ENCODE measurements at places on chromosomes 2 and 18.

DNA sequence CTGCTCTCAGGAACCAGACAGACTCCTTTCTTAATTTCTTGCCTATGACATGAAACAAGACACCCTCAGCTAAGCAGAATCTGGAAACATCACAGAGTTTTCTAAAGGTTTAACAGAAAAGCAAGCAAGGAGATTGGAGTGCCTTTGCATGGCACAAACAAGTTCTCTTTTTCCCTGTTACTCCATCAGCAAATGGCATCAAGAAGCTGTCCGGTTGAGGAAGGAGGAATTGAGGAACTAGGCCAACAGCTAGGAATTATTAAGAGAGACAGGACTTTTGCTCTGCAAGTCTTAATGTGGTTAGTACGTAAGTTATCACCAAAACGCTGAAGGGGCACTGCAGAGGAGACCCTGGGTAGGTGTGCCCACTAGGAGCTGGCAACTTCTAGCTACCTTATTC is 53.2 kb downstream of the NEB start:
- DNase-seq, result no peak

- no peak for DNase-seq
Observed at GRCh38 chr2:6782517-6783237, 83.0 kb downstream of the CMPK2 start.

- no peak for DNase-seq
Observed at GRCh38 chr2:18156421-18156820, 278.0 kb downstream of the KCNS3 start.

DNA sequence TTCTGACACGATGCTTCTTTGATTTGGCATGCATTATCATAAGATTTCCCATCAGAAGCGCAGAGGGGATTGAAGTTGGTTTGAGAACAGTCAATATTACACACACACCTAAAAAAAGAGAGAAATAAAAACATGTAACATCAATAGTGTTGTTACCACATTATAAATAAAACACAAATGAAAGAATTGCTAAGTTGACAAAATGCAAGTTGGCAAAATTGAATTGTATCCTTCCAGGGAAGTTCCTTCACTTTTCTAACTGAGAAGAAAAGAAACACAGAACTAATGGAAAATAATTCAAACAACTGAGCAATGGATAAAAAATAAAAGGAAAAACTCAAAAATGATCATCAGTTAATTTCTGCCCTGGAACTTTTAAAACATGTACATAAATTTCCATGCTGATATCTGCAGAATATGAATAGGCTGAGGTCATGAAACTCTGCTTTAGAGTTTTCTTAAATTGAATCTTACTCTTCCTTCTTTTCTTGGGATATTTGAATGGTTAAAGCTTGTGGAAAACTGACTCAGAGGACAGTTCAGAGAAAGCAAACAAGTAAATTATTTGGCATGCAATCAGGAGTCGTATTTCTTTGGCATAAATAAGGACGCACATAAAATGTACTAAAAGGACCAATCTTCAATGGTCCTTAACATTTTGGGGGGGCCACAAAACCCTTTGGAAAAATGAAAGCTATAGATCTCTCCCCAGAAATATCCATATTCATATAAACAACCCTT is 152.4 kb upstream of the CAVIN2 start:
- DNase-seq, result no peak

DNA sequence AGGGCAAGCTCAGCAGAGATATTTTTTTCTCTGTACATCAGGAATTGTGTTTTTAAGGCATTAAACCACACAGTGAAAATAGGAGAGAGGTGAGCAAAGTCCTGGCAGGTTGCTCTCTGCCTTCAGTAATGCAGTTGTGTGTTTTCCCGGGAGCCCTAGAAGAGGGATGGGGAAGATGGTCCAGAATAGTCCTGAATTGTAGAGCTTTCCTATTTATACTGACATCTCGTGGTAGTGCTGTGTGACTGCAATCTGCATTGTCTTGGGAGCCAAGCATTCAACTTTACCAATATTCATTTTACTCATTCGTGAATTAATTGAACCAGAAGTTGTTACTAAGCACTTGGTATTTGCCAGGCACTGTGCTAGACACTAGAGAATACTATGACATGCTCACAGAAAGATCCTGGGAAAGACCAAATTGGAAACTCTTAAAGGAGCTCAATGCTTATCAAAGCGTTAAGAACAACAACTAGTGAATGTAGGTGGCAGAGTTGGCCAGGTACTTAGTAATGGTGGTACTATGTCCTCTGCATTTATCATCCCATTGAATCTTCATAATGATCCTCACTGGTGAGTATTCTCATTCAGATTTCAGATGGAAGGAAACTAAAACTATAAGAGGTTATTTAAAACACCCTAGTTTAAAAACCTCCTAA is 214.6 kb downstream of the TRIB2 start:
- DNase-seq, result peak; percentile 55

- DNase-seq, result no peak
Observed at GRCh38 chr2:181459621-181460021, 2.4 kb downstream of the ITGA4 start.

DNA sequence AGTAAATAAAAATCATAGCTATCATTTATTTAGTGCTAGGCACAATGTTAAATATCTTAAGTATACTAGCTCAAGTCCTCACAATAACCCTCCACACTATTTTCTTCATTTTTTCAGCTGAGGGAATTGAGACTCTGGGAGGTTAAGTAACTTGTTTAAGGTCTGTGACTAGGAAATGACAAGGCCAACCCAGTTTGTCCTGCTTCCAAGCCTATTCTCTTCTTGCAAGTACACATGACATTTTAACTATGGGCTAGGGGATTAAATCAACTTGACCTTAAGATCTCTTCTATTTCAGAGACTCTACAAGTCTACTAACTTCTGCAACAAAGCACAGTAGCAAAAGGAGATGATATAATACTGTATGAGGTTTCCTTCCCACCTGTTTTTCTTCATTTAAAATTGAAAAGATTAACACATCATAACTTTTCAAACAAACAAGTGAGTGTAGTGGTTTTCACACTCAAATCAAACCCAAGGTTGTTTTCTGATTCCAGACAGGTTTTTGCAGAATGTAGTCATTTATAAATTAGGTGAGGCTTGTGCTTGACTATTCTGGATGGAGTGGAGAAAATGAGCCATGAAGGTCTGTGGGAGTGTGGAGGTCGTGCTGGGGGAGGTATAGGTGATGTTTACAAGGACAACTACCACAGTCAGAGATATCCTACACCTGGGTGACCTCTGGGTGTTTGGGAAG is 57.0 kb downstream of the CD28 start:
- no peak for DNase-seq

- DNase-seq, result peak; percentile 24
Observed at GRCh38 chr2:188609321-188610049, 317.8 kb downstream of the GULP1 start.

GRCh38 chr18:46591783-46592391 is 65.1 kb downstream of the LOXHD1 start:
- no peak for DNase-seq

DNA sequence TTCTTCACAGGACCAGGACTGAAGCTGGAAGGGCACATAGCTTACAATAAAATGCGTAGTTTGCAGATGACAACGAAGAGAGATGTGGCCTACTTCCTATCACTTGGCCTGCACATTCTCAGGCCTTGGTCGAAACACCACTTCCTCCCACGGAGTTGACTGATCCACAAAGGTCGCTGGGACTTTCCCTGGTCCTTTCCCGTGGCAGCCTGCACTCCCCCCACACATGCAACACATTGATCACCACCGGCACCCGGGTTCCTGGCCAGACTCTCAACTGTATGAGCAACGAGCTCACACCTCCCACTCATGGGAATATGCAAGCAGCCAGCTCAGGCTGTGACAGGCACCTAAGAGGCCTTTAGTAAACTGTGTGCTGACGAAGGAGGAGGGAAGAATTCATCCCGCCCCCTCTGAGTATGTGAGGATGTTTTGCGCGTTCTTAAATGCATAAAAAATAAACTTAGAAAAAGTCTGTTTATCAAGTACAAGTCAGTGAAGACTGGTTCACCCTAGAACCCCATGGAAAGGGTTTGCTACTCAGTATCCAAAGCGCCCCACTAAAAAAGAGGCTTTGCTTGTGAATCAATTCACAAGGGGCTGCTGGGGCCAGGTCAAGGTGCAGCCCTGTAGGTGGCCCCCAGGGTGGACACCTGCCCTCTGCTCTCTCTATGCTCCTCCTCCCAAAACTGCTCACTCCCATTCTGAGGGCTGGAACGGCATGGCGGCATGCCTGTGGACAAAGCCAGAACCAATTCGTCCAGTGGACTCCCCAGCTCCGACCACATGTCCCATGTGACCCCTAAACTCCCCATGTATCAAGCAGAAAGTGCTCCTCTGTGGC is 154.3 kb downstream of the EIPR1 start:
- no peak for DNase-seq
